AML-193 (cell line): ENCODE measurements at places on chromosomes 1 and 21.

DNA sequence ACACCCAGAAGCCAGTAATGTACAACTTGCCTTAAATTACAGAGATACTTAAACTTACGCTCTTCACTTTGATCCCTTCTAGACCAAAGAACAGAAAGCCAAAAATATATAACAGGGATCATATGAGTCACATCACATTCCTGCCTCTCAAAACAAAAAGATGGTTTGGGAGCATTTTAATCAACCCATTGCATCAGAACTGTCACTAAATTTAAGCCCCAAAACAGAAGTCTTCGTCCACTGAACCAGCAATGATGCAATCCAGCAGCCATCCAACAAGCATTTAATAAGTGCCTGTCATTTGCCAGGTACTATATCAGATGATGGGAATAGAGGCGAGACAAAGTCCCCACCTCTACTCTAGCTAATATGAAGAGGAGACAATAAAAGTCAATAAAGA lies 42.7 kb upstream of the GLIS1 start:
- DNase-seq, result no peak

- no peak for DNase-seq
Observed at GRCh38 chr1:47533793-47534328, 96.0 kb downstream of the FOXD2 start.

DNA sequence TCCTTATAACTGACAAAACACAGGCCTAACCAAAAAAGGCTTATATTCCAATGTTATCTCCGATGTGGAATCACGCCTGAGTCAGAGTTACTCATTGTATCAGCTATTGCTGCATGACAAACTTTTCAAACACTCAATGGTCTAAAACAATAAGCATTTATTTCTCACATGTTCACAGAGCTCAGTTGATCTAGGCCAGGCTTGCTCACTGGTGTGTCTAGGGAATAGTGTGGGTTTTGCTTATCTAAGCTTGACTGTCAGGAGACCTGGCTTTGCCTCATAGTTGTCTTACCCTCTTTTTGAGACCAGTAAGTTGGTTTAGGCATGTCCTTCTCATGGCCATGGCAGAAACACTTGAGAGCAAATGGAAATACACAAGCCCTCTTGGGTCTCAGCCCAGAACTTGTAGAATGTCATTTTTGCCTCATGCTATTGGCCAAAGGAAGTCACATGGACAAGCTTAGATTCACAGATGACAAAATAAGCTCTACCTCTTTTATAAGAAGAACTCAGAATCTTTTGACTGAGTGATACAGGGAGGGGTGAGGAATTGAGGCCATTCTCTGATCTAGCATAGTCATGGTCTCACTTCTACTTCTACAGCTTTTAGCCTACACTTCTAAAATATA lies 130.8 kb downstream of the HMCN1 start:
- DNase-seq, result no peak

DNA sequence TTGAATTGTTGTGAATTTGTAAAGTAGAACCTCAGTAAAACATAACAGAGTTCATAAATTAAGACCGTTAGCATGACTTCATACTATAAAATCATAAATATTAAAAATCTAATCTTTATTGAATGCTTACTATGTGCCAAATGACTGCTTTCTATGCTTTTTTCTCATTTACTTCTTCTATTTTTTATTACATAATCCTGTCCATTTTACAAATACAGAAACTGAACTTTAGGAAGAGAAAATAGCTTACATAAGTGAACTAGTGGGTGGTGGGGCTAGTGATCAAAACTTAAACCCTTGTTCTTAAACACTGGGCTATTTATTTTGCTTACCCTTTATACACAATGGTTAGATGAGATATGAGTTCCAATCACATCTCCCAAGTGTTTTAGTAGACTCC lies 122.3 kb downstream of the ZC3H11B start:
- DNase-seq, result no peak

GRCh38 chr1:154501423-154502065 lies 475 bp upstream of the TDRD10 start:
- DNase-seq, result no peak

DNA sequence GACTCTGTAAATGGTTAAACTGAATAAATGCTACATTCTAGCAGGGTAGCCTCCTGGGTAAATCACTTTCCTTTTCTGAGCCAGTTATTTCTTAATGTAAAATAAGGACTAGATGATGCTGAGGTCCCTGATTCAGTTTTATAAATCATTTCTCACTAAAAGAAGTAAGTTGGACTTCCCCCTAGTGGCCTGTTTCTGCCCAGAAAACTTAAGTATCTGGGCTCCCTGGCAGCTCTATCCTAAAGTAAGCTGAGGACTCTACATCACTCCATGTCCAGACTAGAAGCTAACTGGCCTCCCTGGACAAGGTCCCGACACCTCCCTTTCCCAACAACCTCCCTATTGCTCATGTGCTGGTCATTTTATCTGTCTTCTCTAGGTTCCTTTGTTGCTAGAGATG lies 3.0 kb downstream of the GPN2 start:
- DNase-seq, result peak; percentile 53

DNA sequence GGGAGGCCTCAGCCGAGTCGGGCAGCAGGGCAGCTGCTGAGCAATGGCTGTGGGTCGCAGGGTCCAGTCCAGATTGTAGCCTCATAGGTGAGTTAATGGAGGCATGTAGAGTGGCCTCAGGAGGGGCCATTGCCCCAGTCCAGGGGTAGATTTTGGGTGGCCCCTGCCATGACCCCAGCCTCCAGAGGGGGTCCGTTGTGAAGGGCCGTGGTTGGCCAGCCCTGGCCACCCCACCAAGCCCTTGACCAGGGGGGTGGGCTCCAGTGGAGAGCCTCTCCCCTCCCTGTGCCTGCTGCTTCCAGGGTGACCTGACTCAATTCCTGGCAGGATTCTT lies 26.1 kb downstream of the TRPM2 start:
- no peak for DNase-seq

- no peak for DNase-seq
Observed at GRCh38 chr1:161131523-161132409, 701 bp downstream of the DEDD start.

- DNase-seq, result no peak
Observed at GRCh38 chr1:5497503-5497902, 494.7 kb downstream of the NPHP4 start.

DNA sequence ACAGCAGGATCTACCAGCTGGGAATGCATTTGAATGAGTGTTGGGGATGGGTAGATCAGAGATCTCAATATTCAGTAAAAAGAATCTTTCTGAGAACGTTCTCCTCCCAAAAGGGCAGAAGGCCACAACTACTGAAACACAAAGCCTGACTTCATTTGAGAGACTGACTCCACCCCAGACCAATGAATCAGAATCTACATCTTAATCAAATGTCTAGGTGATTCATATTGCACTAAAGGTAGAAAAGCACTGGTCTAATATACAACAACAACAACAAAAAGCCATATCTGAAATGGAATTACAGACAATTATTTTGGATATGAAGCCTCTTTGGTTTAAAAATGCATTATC lies 123.9 kb downstream of the SMYD3 start:
- DNase-seq, result no peak

DNA sequence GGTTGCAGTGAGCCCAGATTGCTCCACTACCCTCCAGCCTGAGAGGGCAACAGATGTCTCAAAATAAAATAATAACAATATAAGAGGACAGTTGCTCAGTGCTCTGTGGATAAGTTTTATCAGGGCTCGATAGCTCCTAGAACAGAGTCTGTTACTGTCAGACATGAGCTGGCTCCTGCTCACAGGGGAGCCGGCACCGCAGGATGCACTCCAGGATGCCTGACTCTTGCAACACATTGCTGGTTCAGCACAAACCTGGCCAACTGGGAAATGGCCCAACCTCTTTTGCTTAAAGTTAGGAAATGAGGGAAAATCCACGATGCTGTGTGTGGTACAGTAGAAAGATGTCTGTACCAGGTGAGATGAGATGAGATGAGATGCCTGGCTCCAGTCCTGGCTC lies 5.8 kb upstream of the CTSE start:
- no peak for DNase-seq

DNA sequence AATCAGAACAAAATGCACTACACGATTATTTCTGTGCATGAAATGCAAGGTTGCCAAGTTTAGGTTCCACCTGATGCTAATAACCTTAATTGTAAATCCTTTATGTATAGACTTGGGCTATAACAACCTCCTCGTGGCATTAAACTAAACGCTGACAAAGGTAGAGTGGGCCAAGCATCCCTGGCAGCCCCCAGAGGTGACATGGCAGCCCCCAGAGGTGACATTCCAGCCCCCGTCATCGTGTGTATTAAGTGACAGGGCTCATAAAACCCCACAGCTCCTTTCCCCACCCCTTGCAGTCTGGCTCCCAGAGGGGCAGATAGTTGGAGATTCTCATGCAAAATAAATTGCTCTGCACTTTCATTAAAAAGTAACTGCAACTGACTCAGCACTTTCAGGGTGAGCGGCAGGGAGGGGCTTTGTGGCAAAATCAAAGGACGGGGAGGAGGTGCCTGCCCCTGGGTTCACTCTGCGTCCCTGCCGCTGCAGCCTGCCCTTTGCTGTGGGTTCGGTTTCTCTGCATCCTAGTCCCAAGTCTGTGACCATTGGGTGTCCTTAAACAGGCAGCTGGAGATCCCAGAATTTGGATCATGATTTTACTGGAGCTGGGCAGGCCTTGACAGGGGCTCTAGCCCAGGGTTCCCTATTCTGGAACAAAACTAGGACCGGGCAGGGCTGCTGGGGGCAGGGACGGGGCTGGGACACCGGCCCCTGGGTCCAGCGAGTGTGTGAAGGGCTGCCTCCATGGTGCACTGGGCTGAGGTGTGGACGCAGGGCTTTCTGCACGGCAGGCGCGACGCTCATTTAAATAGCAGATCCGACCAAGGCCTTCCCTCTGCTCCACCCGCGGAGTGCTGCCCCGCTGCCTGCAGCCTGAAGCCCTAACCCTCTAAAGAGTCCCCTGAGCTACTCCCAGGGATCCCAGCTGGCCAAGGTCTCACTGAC lies 234.9 kb upstream of the VAMP3 start:
- no peak for DNase-seq

- peak; percentile 8 for DNase-seq
Observed at GRCh38 chr1:230977761-230978490, 735 bp downstream of the TTC13 start.

GRCh38 chr1:184219414-184219813 lies 167.4 kb upstream of the C1orf21 start:
- DNase-seq, result peak; percentile 5

GRCh38 chr1:188762166-188762743 lies 1715.4 kb downstream of the BRINP3 start:
- no peak for DNase-seq

DNA sequence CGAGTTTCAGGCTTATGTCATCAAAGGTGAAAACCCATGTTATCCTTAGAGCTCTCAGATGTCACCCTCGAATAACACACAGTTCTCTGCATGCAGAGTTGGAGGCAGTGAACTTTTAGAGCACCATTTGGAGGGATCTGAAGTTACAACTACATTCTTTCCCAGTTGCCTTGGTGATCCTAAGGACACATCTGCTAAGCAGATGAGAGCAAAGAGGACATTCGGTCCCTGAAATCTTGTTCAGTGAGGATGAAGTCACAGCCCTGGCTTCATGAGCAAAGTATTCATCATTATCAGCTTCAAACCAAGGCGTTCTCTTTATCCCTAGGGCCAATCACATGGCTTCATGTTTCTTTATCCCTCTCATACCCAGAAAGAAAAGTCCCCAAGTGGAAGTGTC lies 23.1 kb upstream of the MCOLN2 start:
- DNase-seq, result no peak

DNA sequence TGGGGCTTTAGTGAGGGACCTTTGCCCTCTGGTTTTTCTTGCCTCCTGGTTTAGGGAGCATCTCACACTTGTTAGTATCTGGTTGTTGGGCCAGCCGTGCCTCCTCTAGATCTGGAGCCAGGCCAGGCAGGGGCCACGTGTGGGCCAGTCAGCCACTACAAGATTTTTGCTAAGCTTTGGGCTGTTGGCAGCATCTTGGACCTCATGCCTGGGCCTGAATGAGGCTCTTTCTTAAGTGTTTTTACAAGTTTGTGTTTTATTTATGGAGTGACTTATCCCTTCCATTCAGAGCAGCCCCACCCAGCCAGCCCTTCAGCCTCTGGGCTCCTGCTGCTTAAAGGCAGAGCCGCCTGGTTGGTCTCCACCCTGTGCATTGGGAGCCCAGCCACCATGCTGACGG lies 1.6 kb upstream of the SH3BGRL3 start:
- no peak for DNase-seq

GRCh38 chr1:156652131-156652991 lies 10.4 kb downstream of the BCAN start:
- peak; percentile 19 for DNase-seq
